Spinal cord (tissue), 10 donors: ENCODE measurements at places on chromosomes 1 and 21. TPM values are rescaled to one million over a fixed set of nuclear protein-coding genes. Genes with fewer than 3 reads are reported as not detected.

The TCHH gene
- polyA plus RNA-seq = 0.47 TPM

DNA sequence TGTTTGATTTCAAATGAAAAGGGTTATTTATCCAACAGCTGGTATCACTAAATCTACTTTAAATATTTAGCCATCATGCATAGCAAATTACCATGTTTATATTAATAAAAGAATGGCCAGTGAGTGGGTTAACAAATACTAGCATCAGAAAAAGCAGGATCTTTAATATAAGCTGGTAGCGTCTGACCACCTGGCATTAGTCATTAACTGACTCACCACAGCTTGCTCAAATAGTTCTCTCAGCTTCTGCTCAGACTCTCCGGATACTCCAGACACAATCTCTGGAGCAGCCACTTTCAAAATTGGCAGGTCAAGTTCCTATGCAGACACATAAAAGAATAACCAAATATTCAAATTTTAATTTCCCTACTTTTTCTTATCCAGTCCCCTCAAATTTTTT, 29.6 kb downstream of the NVL start:
- H3K27ac ChIP-seq = no peak overlapping the region
- no peaks in the 10 kb centered on the region for H3K27me3 ChIP-seq
- no peaks in the 10 kb centered on the region for H3K4me1 ChIP-seq
- no peak overlapping the region for H3K4me3 ChIP-seq

The NBPF4 gene
- polyA plus RNA-seq = 0.15 TPM

GRCh38 chr21:15135867-15136629, 71.2 kb upstream of the NRIP1 start:
- peaks cover 14% of the 10 kb centered on the region for H3K4me1 ChIP-seq
- no peak for DNase-seq
- H3K27ac ChIP-seq = no peak overlapping the region
- no peak overlapping the region for H3K4me3 ChIP-seq
